Left forelimb (tissue), 1 donor: ENCODE measurements at places on chromosomes 5 and 9.

DNA sequence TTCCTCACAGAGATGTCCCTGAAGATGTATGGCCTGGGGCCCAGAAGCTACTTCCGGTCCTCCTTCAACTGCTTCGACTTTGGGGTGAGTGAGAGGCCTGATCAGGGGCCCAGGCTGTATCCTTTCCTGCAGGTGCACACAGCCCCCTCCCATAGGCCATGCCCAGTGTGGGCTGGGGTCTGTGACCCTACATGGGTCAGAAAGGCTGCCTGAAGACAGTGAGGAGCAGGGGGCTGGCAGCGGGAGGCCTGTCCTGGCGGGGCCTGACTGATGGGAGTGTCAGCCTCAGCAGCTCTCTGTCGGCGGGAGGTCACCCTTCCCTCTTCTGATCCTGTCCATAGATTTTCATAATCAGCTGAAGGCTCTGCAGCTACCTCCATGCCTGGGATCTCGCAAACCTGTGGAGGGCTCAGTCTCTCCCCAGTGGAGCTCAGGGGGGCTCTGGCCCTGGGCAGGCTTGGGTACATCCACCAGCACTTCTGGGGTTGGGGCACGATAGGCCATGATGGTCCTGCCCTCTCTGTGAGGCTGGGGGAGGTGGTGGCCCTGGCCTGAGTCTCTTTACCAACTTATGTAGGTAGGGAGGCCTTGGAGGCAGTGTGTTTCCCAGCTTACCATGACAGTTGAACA is 98.5 kb downstream of the CACNA1B start:
- DNase-seq: peak; percentile 45

GRCh38 chr5:103036601-103037000 is 83.3 kb downstream of the GIN1 start:
- no peak for DNase-seq

DNA sequence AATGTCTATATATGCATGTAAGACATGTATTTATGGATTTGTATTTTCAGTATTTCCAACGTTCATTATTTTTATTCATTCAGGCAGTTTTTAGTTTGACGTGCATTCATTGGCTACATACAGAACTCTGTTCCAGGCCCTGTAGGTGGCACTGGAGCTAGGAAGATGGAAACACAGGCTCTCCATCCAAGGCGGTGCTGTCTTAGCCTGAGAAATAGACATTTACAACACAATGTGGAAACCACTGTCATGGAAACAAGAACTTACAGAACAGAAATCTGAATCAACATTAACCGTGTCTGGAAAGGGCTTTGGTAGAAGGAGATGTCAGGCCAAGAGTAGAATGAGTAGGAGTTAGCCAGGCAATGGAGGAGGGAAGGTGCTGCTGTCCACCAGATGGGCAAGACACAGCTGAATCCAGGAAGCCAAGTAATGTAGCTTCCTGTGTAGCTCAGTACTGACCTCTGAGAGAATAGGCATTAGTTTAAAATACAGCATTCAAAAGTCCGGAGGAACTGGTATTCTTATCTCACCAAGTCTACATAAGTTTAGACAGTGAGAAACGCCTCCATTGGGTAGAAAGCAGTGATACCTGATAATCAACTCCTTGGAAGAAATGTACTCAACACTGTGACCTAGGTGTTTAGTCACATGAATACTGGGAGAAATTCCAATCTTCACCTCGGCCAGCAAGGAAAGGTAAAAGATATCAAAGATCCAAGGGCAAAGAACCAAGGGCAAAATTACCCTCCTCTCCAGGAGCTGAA is 388.6 kb upstream of the CDH6 start:
- DNase-seq: no peak

DNA sequence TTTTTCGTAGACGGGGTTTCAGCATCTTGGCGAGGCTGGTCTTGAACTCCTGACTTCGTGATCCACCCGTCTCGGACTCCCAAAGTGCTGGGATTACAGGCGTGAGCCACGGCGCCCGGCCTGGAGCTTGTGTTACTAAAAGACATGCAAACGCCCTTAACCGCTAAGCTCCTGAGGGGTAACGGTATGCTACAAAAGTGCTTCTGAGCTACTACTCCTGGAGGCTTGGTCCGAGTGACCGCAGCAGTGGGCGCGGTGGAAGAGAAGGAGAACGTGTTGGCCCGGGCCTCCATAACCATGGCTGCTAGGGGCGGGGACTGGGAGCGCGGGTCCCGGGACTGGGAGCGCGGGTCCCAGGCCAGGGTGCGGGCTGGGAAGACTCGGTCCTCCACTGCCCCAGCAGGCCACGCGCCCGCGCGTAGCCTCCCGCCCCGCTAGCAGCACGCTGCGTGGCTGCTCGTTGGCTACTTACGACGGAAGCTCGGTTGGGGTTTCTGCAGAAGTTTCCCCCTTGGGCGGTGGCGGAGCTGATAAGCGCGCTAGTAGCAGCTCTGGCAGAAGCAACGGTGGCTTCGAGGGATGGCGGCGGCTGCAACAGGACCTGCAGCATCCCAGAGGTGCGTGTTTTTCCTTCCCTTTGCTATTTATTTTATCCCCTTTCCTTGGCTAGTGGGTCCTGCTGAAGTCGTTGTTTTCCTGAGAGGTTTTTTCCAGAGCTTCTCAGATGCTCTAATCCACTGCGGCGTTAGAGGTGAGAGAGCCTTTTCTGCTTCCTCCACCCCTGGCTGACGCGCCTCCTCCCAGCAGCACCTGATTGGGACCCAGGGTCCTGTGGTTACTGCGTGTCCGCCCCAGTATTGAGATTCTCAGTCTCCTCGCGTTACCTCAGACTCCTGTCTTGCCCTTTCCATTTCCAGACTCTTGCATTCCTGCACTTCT is 69.2 kb upstream of the CCDC180 start:
- peak; percentile 89 for DNase-seq

- no peak for DNase-seq
Measured at GRCh38 chr9:132181796-132182313, 20.0 kb downstream of the NTNG2 start.

GRCh38 chr5:35172533-35172932 is 57.8 kb downstream of the PRLR start:
- no peak for DNase-seq

GRCh38 chr5:43305948-43306565 is 7.2 kb downstream of the HMGCS1 start:
- no peak for DNase-seq
